T-helper 22 cell (primary cell): ENCODE measurements at places on chromosomes 1 and 21.

DNA sequence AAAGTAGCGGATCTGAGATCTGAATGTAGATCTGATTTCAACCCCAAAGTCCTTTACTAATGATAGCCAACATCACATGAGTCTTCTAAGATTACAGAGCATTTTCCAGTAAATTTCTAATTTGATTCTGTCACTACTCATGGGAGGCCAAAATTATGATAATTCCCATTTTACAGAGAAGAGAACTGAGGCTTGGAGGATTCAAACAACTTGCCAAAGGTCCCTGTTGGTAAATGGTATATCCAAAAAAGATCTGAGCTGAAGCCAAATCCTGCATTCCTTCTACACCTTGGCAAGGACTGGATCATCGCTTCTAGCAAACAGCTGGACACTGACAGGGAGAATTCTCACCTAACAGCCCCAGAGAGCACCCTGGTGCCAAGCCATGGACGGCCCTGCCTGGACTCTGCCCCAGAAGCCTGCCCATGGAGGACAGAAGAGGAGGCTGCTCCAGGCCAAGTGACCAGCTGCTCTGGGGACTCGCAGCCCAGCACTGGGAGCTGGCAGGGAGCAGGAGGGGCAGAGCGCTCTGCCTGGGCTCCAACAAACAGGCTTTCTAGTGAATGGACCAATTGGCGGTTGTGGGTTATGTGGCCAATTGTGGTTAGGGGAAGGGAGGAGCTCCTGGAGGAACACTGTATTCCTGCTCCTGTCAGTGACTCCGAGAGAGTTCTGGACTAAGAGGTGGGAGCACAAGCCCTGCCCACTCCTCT lies 6.4 kb upstream of the CSF1 start:
- DNase-seq = no peak

DNA sequence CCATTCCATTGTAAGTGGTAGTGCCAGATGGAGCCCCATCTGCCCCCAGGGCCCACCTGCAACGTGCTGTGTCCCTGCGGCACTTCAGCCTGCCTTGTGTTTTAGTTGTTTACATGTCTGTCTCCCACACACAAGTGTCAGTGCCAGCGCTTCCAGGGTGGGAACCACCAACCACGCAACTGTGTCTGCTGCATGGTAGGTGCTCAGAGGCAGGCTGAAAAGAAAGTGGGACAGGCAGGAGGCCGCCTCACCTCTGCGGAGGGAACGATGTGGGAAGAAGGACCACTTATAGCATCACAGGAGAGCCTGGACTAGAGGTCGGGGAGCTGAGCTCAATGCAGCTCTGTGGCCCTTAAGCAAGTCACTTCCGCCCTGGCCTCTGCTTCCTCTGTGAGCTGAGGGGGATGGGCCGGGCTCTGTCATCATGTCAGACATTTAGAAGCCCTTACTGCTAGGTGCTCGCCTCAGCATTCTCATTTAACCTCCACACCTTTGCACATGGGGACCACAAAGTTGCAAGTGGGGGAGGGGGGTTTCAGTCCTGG lies 17.9 kb downstream of the SLC9A1 start:
- peak; percentile 40 for DNase-seq

DNA sequence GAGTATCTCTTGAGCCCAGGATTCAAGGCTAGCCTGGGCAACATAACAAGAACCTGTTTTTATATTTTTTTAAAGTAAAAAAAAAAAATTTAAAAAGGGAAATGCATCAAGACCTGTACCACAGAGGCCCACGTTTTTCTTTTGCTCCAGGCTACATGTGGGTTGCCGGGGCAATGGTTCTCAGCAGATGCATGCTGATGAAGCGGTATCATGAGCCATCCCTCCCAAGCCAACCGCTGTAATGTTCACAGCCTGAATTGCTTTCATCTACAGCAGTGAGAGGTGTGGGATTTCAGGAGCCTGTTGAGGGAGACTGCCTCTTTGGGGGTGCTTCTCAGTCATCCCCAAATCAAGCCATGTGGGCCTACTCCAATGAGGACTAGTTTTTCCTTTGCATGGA lies 60.5 kb downstream of the CD58 start:
- DNase-seq = no peak

DNA sequence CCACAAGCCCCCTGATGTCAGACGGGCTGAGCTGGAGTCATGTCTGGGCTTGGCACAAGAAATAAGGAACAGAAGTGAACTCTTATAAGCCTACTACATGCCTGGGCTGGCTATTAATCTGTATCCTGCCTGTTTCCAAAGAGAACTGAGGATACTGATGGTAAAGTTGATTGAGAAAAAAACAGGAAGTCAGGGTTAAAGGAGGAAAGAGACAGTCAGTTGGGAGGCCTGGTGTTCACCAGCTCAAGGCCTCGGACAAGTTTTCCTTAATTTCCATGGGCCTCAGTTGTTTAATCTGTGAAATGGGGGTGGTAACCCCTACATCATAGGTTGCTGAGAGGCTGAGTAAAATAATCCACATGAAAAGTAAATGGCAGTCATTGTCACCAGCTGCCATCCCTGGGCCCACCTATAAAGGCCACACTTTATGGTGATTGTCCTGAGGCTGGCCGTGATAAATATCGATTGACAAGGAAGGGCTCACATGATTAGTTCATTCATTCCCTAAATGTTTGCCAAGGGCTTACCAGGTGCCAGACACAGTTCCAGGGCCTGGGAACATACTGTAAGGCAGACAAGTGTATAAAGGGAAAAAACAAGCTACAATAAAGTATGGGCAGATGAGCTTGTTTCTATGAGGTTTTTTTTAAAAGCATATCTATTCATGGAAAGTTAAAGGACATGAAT lies 2.8 kb downstream of the ALDH4A1 start:
- no peak for DNase-seq

DNA sequence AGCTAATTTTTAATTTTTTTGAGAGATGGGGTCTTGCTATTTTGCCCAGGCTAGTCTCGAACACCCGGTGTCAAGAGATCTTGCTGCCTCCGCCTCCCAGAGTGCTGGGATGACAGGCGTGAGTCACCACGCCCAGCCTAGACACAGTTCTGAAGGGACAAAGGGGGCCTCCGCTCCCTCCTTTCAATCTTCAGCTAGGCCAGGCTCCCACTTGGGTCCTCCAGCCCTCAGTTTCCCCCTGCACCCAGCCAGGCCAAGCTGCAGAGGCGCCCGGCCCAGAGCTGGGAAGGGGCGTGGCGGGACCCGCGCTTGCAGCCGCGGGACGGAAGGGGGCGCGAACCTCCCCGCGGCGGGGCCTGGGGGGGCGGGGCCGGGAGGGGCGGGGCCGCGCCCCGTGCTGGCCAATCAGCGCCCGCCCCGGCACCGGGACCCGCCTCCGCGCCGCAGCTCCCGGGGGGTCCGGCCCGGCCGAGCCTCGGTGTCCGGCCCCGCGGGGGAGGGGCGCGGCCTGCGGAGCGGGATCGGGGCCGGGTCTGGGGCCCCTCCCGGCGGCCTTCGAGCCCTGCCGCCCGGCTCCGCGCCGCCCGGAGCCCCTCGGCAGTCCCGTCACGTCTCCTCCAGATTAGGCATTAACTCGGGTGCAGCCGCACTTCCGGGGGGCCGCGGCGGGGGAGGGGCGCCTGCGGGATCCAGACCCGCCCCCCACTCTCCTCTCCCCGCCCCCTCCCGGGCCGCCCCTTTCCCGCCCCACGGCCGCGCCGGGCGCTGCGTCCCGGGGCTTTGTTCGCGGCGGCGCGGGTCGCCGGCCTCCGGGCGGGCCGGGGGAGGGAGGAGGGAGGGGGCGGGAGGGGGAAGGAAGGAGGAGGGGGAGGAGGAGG lies 559 bp upstream of the AGRN start:
- peak; percentile 63 for DNase-seq
